ENCODE measurements at places on chromosomes 6 and 20. TPM values are rescaled to one million over a fixed set of nuclear protein-coding genes. Genes with fewer than 3 reads are reported as not detected.

DNA sequence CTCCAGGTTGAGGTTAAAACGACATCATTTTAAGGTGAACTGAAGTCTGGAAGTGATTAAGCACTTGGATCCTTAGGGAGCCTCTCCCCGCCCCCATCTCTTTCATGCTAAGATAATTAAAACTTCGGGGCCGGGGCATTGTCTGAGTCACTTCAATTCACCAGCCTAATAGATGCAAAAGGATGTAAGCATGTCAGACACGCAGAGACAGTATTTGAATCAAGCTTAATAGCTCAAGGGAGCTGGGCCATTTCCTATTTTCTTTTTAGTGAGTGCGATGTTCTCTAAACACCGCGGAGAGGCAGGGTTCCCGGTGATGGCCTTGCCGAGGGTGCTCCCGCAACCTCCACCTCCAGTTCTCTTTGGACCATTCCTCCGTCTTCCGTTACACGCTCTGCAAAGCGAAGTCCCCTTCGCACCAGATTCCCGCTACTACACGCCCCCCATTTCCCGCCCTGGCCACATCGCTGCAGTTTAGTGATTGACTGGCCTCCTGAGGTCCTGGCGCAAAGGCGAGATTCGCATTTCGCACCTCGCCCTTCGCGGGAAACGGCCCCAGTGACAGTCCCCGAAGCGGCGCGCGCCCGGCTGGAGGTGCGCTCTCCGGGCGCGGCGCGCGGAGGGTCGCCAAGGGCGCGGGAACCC, 516 bp upstream of the IRF4 start:
- DNase-seq = peak; percentile 82

GRCh38 chr20:23795526-23795925, 31.0 kb downstream of the CST2 start:
- no peak for DNase-seq

DNA sequence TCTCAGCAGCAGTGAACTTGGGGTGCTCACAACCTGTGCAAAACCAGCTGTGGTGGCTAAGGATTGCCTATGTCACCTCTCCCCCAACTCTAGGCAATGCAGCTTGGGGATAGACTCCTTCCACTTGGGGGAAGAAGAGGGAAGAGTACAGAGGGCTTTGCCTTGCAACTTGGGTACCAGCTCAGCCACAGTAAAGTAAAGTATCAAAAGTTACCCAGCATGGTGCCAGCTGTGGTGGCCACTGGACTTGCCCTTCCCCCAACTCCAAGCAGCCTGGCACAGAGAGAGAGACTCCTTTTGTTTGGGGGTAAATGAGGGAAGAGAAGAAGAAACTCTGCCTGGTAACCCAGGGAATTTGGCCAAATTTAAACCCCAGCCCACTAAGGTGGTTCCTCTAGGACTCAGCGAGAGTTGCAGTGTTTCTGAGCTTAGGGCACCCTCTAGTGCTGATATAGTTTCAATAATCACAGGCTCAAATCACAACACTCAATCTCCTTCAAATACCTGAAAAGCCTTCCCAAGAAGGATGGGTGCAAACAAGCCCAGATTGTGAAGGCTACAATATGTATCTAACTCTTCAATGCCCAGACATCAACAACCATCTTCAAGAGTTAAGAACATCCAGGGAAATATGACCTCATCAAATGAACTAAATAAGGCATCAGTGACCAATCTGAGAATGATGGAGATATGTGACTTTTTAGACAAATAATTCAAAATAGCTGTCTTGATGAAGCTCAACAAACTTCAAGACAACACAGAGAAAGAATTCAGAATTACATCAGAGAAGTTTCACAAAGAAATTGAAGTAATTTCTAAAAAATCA, 7.6 kb upstream of the DEFB129 start:
- peak; percentile 27 for DNase-seq

DNA sequence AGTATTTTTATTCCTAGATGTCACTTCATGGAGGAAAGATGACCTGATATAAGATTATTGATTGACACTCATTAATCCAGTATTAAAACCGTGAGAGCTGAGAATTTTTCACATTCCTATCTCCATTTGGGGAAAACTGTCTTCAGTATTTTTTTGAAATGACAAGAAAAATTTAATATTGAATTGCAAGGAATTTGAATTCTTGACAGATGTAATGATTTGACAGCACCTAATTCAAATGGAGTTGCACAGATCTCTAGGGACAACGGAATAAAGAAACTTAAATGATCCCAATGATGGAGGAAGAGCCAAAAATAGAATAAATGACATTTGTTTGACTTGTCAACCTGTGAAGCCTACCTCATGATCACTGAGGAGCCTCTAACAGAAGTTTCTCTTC, 1591.4 kb downstream of the HACE1 start:
- no peak for DNase-seq

GRCh38 chr6:12017263-12017662, 5.2 kb downstream of the HIVEP1 start:
- DNase-seq = no peak

DNA sequence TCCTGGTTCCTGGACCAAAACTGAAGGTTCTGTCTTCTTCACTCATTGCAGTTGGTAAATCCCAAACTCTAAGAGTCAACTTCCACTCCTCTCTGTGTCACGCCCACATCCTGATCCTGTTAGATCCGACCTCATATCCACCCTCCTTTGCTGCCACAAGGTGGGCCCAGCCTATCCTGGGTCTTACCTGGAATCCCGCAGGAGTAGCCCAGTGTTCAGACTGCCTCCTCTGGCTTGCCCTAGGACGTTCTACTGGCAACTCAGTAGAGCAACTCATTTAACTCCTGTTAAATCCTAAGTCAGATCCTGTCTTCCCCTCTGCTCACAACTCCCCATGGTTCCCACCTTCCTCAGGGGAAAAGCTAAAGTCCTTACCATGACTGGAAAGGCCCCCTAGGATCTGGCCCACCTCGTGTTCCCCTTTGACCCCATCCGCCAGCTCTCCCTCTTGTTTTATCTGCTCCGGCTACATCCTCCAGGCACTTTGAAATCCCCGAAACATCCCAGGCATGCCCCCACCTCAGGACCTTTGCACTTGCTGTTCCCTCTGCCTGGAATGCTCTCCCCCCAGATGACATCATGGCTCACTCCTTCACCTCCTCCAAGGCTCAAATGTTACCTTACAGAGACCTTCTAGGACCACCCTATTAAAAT, 43.9 kb downstream of the TFEB start:
- DNase-seq = no peak

DNA sequence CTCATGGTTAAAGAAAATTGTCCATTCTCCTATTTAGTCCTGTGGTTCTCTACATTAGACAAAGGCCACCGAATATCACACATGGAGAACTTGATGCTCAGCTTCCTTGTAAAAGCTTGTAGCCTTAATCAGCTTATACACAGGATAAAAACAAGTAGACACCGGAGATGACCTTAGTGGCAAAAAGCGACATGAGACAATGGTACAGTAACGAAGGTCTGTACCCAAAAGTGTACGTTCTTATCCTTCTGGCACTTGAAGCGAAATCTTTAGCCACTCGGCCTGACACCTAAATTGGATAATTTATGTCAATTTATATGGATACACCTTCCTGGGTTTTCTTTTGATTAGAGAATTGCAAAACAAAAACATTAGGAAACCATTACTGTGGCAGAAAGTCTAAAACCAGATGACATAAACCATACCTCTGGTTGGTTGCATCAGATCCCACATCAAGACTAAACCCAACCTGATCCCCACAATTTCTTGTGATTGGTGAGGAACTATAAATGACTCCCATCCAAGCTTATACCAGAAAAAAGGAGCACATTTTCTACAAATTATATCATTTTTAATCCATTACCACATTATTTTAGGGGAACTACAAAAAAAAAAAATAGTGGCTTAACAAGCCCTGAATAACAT, 6.1 kb downstream of the RBM39 start:
- no peak for DNase-seq

DNA sequence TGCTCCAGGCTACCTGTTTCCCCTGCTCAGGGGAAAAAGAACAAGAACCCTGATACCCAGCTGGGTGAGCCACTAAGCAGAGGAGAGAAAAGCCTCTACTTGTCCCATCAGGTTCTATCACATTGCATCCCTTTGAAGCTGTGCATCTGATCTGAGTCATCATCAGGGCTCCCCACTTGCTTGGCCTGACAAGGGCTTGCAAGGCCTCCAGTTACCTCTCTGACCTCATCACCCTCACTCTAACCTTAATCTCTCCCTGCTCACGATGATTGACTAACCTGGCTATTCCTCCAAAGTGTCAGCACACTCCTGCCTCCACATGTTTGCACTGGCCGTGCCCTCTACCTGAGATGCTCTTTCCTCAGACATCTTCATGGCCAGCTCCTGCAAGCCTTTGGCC, 309.5 kb upstream of the CHD6 start:
- DNase-seq = no peak

GRCh38 chr20:46894971-46895905, 595 bp downstream of the EYA2 start:
- DNase-seq = no peak

- peak; percentile 20 for DNase-seq
Measured at GRCh38 chr20:46308258-46309157, at the start of gene CDH22. Gene CDH22, minus strand, starts transcription at chr20:46308498. Its CDS starts 57,204 bp downstream, at chr20:46251294.

Gene MANEA
- total RNA-seq = 13.2 TPM

Gene BPIFA1
- not detected for total RNA-seq

Gene ERVFRD-1
- not detected for total RNA-seq

Gene ACTL10
- total RNA-seq = 5.1 TPM

Gene BPI
- not detected for total RNA-seq

Gene COX4I2
- not detected for total RNA-seq

Gene SNAI1
- 1.6 TPM for total RNA-seq
